ENCODE measurements at places on chromosomes 1 and 21.
A peak's percentile ranks its signal among the peaks of the same experiment; 100 is the strongest.

DNA sequence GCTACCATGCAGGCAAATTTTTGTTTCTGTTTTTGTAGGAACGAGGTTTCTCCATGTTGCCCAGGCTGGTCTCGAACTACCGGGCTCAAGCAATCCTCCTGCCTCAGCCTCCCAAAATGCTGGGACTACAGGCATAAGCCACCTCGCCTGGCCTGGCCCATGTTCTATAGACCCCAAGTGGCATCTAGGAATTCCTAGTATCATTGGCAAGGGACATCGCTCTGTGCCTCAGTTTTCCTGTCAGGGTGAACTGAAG lies 14.5 kb downstream of the NES start:
- no peak for DNase-seq

DNA sequence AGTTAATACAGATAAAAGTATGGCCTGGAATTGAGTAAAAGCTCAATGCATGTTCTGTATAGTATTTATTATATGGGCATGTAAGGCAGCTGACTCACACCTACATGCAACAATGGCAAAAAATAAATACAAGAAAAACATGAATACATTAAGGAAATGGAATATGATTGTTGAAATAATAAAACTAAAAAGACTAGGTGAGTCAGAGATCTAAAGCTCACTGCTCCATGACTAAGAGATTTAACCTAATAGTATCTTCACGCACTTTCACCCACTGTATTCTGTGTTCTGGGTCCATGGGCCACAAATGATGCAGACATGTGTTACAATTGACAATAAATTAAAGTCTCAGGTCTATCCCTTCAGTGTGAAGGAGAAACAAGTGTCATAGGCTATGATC lies 607.0 kb downstream of the AGBL4 start:
- DNase-seq, result no peak

GRCh38 chr21:25760061-25760460 lies 25.3 kb downstream of the GABPA start:
- no peak for DNase-seq

- DNase-seq, result no peak
Measured at GRCh38 chr1:39344394-39345154, 140.1 kb downstream of the MACF1 start.

GRCh38 chr21:40373761-40374160 lies 473.2 kb downstream of the DSCAM start:
- no peak for DNase-seq

- DNase-seq, result peak; percentile 9
Measured at GRCh38 chr1:222167111-222167510, 380.8 kb downstream of the HHIPL2 start.

- no peak for DNase-seq
Measured at GRCh38 chr1:18119771-18120377, 12.3 kb downstream of the IGSF21 start.

DNA sequence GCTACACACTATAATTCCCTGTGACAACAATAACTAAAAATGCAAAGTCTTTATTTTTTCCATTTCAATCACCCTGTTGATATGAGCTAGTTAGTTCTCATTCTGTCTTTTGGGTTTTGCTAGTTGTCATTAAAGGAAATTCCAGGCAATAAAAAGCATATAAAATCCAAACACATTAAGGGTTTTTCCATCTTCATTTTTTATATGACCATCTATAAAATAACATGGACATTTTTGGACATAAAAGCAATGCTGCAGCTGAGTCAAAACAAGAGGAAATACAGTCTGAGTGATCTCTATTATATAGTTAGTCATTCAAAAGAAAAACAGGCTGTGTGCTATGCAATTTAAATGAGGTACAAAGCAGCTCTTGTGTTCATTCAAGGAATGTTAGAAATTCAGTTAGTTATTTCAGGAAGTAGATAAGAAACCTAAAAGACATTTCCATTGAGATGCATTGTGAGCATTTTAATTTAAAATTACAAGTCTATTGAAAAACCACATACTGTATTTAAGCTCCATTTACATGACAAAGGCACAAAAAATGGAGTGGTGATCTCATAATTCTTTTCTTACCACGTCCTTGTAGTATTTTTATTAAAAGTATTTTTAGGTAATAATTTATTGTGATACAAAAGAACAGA lies 67.3 kb upstream of the BCL10 start:
- DNase-seq, result peak; percentile 48

- DNase-seq, result peak; percentile 70
Measured at GRCh38 chr1:206461602-206462455, 8.4 kb upstream of the IKBKE start.

DNA sequence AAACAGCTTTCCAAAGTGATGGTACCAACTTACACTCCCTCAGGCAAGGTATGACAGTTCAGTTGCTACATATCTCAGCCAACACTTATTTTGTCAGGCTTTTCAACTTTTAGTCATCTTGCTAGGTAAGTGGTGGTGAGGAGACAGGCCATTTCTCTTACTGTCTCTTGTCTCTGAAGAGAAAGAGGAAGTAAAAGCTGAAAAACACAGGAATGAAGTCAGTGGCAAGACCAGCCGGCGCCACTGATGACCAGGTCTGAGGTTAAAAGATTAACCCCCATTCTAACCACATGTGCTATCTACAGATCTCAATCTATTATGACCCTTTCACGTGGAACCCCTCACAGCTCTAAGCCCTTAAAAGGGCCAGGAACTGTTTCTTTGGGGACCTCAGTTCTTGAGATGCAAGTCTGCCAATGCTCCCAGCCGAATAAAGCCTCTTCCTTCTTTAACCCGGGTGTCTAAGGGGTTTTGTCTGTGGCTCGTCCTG lies 4.2 kb downstream of the ADCY10 start:
- DNase-seq, result no peak

GRCh38 chr1:75430526-75430925 lies 180.4 kb downstream of the SLC44A5 start:
- DNase-seq, result no peak

DNA sequence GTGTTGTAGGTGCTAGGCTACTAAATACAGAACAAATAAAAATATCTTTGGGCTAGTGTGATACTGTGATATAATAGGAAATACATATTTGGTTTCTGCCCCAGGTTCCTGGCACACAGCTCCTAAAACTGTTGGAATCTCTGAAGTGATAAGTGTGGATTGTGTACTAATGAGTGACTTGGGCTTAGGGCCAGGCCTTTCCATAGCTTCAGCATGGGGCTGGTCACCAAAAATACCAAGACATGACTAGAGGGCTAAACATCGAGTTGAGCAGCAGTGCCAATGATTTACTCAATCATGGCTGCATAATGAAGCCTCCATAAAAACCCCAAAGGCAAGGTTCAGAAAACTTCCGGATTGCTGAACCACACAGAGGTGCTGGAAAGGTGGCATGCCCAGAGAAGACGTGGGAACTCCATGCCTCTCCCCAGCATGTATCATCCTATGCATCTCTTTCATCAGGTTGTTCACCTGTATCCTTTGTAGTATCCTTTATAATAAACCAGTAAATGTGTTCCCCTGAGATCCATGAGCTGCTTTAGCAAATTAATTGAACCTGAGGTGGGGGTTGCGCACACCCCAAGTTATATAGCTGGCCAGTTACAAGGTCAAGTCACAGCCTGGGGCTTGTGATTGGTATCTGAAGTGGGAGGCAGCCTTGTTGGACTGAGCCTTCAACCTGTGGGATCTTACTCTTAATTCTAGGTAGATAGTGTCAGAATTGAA lies 51.6 kb downstream of the ZMYM4 start:
- no peak for DNase-seq

- no peak for DNase-seq
Measured at GRCh38 chr1:12339811-12340543, 110.1 kb downstream of the VPS13D start.

DNA sequence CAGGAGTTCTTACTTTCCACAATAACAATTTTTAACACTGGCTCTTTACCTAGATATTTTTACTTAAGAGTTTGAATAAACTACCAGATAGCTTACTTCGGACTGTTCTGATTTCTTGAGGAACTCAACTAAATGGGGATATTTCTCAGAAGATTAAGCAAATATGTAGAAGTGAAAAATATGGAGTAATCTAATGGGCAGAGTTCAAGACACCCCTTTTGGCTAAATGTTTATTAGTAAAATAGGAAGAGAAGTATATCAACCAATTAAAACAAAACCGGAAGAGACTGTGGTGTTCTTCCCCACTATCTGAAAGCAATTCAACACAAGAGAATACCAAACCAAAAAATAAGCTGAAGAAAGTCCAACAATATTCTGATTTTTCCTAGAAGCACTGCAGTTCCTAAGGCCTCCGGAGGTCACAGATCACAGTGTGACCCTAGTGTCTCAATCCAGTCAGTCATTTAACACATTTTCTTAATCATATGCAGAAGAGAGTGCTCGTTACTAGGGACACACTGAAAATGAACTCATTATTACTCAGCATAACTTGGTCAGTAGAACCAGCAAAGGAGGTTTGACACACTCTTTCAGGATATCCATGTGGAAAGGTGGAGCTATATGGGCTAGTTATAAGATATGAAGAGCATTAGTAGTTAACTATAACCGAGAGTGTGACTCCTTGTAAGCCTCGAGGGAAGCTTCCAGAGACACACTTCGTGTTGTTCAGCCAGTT lies 5.2 kb downstream of the SIPA1L2 start:
- no peak for DNase-seq

DNA sequence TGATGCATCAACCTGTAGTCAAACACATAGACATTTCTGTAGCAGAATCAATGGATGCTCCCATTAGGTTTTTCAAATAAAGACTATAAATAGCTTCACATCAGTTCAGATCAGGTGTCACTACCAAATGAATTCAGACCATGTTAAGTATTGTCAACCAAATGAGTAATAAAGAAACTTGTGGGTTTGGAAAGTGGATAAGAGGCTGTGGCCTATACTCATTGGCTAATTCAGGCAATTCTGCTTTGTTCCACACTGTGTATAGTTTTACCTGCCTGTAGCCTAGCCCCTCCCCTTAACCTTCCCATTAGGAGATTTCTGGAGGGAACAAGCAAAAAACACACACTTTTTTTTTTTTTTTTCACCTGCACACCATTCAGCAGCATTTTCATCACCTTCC lies 321.2 kb downstream of the HLX start:
- DNase-seq, result no peak

DNA sequence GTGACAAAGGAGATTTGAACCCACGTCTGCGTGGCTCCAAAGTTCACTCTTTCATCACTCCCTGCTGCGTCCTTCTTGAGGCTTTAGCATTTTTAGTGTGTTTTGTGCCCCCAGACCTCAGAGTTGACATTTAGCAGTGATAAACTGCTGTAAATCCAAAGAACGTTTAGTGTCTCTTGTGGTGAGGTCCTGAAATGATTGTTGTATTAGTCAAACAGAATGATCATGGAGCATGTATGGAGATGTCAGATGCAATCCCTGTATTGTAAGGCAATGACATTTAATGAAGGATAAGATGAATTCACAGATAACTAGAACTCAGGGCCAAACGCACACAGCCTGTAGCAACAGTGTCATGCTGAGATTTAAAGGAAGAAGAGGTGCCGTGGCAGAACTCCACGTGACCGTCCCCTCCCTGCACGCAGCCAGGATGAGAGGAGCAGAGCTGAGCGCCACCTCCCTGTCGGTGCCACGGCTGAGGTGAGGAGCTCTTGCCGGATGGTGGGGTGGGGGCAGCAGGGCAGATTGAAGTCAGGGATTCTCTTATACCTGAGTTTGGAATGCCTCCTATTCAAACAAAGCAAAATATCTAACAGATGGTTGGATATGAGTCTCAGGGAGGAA lies 30.1 kb downstream of the NTPCR start:
- DNase-seq, result no peak

GRCh38 chr1:218945050-218945449 lies 228.6 kb upstream of the LYPLAL1 start:
- no peak for DNase-seq

DNA sequence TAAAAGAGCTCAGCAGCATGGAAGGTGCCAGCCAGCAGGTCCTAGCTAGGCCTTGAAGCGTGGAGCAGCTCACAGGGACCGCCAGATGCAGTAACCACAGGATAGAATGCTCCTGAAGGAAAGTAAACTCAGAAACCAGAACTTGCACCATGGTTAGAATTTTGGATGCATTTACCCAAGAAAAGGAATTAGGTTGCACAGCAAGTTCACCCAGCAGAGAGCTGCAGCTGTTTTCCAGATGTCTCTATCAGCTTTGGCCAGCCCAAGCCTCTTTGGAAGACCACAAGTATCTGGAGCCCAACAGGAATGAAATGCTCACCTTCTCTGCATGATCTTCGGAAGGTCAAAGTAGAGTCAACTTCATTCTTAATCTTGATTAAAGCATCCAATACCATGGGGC lies 21.0 kb upstream of the ATP13A2 start:
- DNase-seq, result no peak

GRCh38 chr1:73886716-73887115 lies 311.3 kb downstream of the LRRIQ3 start:
- no peak for DNase-seq

DNA sequence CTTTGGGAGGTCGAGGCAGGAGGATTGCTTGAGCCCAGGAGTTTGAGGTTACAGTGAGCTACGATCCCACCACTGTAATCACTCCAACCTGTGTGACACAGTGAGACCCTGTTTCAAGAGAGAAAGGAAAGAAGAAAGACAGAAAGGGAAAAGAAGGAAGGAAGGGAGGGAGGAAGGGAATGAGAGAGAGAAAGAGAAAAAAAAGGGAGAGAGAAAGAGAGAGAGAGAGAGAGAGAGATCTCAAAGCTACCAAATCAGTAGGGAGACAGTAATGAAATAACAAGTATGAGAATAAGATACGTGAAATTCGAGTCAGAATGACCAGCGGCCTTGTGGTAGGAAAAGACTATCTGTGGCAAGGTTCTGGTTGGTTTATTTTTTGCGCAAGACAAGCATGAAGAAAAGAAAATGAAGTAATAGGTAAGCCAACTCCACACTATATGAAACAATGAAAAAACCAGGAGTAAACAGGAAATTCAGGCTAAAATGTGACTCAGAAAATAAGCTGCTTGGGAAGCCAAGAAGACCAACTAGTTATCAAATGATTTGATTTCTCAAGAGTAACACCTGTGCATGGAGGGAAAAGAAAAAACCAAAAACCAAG lies 8.9 kb downstream of the MTF1 start:
- DNase-seq, result no peak

DNA sequence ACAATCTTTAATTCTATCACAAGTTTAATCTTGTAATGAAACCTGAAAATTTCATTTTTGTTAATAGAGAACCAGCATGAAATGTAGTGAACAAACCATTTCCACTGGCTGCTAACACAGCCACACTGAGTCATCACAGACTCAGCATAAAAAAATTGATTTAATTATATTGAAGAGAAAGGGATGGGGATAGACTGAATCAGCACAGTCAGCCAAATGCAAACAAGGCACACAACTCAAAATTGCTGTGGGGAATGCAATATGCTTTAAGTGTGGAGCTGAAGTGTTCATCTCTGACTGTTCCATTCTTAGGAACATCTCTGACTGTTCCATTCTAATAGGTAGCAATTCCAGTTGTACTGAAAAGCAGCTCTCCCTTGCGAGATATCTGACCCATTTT lies 299.8 kb downstream of the MRPL39 start:
- DNase-seq, result no peak

DNA sequence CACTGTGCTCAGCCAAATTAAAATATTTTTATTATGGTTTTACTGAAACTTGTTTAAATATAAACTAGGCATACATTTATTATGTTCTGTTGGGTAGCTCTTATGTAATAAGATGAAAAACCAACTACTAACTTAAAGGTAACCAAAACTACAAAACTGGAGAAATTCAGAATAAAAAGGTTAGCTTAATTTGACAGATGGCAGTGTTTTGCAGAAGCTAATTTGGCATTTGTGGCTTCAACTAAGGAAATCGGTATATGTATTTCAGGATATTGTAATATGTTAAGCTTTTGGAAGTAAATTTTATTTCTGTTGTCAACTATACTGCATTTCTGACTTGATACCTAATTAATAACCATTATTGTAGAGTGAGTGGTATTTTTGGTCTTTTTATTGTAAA lies 18.8 kb downstream of the USP25 start:
- DNase-seq, result no peak

Data from LoVo (cell line).